Stimulated activated CD8-positive, alpha-beta memory T cell treated with anti-CD3 and anti-CD28 coated beads, Interleukin-7, amount 100 ng/mL, for 4 hours (primary cell): ENCODE measurements at places on chromosomes 7 and 10.

GRCh38 chr7:80273327-80273726, 138.7 kb downstream of the GNAI1 start:
- DNase-seq = no peak

- DNase-seq = no peak
Measured at GRCh38 chr7:133958822-133959221, 168.3 kb upstream of the LRGUK start.

DNA sequence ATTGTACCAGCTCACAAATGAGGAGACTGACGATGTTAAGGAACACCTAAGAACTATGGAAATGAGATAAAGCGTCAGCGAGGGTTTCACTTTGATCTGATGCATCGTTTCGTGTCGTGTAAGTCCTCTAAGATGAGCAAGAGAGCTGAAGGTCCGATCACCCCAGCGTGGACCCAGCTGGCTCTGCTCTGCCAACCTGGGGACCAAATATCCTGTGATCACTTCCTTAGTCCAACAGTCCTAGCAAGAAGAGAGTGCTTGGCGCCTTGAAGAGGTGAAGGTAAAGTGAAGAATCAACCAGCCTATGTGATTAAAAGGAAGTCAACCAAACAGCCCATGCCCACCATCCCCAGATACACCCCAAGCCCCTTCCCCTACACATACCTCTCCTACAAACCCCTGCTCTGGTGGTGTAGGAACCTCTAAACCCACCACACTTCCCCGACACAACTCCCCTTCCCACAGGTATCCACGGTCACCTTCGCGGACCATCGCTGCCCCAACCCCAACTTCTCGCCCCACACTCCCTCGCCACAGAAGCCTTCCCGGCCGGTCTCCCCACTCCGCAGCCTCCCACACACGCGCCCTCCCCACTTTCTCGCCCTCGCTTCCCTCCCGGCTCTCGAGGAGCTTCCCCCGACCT, 722 bp downstream of the UPF2 start:
- DNase-seq = no peak

GRCh38 chr10:16891375-16892313, 74.4 kb upstream of the RSU1 start:
- DNase-seq = peak; percentile 39

- DNase-seq = no peak
Measured at GRCh38 chr7:573933-574381, 54.3 kb upstream of the PDGFA start.

- no peak for DNase-seq
Measured at GRCh38 chr7:82156168-82156567, 287.4 kb downstream of the CACNA2D1 start.

DNA sequence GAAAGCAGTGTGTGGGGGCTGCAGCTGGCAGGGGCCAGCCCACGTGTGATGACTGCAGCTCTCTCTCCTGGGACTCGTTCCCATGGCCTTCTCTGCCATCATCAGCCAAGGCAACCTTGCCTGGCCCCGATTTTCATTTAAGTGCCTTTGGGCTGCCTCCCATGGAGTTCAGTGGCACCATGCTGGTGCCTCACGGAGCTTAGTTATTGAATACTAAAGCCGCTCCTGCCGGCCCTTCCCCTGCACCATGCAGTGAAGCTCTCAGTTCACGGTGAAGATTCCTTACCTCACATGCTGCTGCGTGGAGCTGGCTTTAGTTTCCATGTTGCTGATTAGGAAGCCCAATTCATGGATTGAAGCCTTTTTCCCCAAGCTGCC, 141.5 kb upstream of the EEPD1 start:
- DNase-seq = no peak
